HT1080 (cell line): ENCODE measurements at places on chromosomes 1 and 21.

- DNase-seq, result peak; percentile 36
Observed at GRCh38 chr1:39106801-39107327, 80.7 kb downstream of the NDUFS5 start.

DNA sequence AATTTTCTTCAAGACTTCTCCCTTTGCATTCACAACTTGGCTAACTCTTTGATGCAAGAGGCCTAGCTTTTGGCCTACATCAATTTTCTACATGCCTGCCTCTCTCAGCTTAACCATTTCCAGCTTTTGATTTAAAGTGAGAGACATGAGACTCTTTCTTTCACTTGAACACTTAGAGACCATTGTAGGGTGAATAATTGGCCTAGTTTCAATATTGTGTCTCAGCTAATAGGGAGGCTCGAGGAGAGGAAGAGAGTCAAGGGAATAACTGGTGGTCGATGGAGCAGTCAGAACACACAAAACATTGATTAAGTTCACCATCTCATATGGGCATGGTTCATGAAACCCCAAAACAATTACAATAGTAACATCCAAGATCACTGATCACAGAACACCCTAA is 225.5 kb downstream of the TPR start:
- DNase-seq, result no peak

- DNase-seq, result no peak
Observed at GRCh38 chr1:245485996-245486395, 331.2 kb downstream of the KIF26B start.

GRCh38 chr1:229947968-229948367 is 119.1 kb upstream of the GALNT2 start:
- DNase-seq, result no peak

DNA sequence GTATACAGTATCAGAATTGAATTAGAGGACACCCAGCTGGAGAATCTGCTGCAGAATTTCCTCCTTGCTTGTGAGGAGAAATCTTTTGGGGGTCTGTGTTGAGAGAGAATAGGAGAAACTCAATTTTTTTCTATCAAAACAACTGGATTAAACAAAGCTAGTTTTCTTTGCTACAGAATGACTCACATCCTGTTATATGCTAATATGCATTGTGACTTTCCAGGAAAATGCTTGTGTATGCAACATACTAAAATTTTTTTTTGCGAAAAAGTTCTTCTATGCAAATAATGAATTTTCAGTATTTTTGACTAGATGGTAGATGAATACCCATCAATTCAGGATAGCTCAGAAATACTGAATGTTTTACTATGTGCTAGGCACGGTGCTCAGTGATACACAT is 2.2 kb downstream of the VAMP4 start:
- DNase-seq, result peak; percentile 50

DNA sequence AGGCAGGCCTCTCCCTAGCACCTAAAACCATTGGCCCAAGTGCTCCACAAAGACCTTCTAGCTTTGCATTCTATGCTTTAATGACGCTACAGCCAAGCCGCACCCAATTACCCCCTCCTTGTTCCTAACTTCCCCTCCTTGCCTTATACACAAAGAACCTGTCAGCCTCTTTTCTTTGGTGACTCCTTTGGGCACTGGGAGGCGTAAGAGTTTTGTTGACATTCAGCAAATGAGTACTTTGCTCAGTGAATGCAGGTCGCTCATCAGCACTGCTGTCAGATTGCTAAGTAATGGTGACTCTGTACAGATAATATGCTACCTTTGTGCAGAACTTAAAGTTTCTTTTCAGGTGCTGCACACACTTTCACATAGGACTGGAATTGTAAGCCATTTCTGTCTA is 187.6 kb upstream of the FAM78B start:
- peak; percentile 10 for DNase-seq

- DNase-seq, result no peak
Observed at GRCh38 chr1:244854166-244854565, 10.2 kb downstream of the HNRNPU start.

- no peak for DNase-seq
Observed at GRCh38 chr1:234402939-234403338, 29.7 kb downstream of the COA6 start.

DNA sequence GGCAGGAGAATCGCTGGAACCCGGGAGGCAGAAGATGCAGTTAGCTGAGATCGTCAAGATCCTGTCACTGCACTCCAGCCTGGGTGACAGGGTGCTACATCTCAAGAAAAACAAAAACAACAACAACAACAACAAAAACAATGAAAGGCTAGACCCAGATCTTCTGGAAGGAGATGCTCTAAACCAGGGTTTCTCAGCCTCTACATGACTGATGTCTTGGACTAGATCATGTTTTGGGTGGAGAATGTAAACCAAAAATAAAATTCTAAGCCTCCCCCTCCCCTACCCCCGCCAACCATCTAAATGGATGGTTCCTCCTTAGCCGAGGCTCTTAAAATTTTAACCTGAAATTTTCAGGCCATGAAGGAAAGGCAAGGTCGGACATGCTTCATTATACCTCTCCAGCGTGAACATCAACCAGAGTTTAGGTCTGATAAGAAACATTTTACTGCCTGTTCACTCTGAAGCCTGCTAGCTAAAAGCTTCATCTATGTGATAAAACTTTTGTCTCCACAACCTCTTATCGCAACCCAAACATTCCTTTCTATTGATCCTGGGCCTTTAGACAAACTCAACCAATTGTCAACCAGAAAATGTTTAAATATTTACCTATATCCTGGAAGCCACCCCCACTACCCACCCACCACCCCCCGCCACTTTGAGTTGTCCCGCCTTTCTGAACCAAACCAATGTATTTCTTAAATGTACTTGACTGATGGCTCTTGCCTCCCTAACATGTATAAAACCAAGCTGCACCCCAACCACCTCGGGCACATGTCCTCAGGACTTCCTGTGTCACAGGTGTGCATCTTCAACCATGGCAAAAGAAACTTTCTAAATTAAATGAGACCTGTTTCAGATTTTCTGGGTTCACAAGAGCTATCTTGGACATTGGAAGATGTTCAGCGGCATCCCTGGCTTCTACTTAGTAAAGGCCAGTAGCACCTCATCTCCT is 1.9 kb upstream of the CAPN2 start:
- no peak for DNase-seq

GRCh38 chr1:157035121-157035520 is 10.4 kb downstream of the ARHGEF11 start:
- no peak for DNase-seq

- no peak for DNase-seq
Observed at GRCh38 chr1:156420205-156421061, 51.4 kb downstream of the RHBG start.

DNA sequence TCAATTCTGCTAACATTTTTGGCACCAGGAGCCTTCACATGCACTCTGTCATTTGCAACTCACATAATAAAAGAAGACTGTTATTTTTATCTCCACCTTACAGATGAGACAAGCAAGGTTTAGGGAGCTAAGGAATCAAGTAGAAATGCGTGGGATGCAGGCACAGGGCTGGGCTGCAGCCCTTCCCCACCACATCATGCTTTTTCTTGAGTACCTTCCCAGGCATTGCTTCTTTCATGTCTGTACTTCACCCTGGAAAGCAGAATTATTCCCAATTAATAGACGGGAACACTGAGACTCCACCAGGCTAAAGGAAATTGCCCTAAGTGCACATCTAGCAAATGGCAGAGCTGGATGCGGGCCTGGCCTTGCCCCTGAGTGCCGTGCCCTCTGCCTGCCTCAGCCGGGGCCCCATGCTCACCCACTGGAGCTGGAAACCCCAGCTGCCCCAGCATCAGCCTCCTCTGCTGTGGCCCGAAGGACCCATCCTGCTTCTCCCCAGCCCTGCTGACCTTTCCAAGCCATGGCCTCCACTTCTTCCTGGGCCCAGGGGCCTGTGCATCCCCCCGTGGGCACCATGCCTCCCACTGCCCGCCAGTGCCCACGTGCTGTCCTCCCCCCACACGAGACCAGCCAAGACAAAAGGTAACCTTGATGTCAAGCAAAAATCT is 257.5 kb downstream of the TOMM20 start:
- no peak for DNase-seq

GRCh38 chr21:14943616-14944015 is 121.2 kb downstream of the NRIP1 start:
- no peak for DNase-seq

GRCh38 chr1:198168227-198168626 is 11.4 kb downstream of the NEK7 start:
- no peak for DNase-seq

GRCh38 chr1:180494370-180494769 is 8.0 kb downstream of the ACBD6 start:
- no peak for DNase-seq

DNA sequence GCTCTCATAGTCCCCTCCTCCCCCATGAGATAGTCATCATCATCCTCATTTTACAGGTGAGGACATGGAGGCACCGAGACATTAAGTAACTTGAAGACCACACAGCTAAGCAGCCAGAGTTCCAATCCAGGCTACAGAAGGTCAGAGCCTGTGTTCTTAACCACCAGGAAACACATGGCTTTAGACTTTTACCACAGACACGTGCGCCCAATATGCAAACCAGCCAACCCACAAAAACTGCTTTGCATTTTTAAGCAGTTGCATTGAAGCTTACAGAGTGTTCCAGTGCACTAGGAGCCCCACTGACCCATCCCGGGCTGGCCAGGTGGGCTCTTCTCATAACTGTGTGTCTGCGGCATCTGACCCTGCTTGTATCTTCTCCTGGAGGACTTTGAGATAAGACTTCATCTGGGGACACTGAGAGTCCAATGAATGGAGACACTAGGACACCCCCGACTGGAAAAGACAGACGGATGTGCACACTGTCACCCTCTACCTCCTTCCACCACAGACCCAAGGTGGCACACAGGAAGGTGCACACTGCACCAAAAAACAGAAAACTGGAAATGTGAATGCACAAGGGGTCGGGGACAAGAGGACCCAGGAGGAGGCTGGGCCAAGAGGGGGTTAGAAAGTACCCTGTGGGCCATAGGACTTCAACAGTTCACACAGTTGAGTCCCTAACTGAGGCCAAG is 56.4 kb downstream of the ETS2 start:
- DNase-seq, result no peak
